ENCODE measurements at places on chromosomes 1 and 21. TPM values are rescaled to one million over a fixed set of nuclear protein-coding genes. Genes with fewer than 3 reads are reported as not detected.

The PCP4 gene
- not detected for total RNA-seq

The C8B gene
- total RNA-seq = not detected

The ROR1 gene
- total RNA-seq = 3.6 TPM

The ZNF683 gene
- not detected for total RNA-seq

The GBP4 gene
- 2.0 TPM for total RNA-seq

The TRMT1L gene
- total RNA-seq = 9.5 TPM

The OR2L2 gene
- total RNA-seq = under 0.01 TPM

The GJA8 gene
- total RNA-seq = not detected

The SLC30A2 gene
- not detected for total RNA-seq

The FAM229A gene
- 2.0 TPM for total RNA-seq

The ZSWIM5 gene
- 4.2 TPM for total RNA-seq

The CATSPERE gene
- 4.9 TPM for total RNA-seq

The CIART gene
- total RNA-seq = 2.6 TPM

The CDCA8 gene
- total RNA-seq = 18.6 TPM

Measured in vein endothelial cell (primary cell).